ENCODE measurements at places on chromosomes 5 and 9. TPM values are rescaled to one million over a fixed set of nuclear protein-coding genes. Genes with fewer than 3 reads are reported as not detected.

- no peak for DNase-seq
These were observed 165.3 kb downstream of the ERCC6L2 start for GRCh38 chr9:96040591-96041461.

DNA sequence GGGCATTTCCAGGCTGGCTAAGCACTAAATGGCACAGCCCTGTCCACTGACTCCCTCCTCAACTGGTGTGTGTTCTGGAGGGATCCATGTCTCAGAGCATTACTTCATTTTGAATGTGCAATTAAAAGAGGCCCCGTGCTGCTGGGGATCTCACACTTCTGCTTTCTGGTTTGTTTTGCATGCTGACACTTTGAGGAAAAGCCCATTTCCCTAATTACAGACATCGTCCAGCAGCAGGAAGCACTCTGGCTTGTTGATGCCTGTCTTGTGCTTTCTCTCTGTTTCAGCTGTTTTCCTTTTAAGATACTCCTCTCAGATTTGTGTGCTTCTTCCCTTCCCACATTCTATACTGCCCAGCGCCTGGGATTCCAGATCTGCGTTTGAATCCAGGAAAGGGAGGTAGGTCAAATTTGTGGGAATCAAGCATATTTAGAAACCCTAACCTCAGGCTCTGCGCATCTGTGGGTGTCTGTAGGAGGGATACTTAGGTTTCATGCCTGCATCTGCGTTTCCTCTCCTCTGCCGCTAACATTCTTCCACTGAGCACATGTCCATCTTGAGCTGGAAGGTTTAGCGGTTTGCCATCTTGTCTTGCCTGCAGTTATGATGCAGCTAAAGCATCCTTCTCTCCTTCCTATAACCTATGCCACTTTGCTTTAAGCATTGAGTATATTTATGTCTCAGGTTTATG, 25.7 kb downstream of the SYK start:
- DNase-seq, result no peak

DNA sequence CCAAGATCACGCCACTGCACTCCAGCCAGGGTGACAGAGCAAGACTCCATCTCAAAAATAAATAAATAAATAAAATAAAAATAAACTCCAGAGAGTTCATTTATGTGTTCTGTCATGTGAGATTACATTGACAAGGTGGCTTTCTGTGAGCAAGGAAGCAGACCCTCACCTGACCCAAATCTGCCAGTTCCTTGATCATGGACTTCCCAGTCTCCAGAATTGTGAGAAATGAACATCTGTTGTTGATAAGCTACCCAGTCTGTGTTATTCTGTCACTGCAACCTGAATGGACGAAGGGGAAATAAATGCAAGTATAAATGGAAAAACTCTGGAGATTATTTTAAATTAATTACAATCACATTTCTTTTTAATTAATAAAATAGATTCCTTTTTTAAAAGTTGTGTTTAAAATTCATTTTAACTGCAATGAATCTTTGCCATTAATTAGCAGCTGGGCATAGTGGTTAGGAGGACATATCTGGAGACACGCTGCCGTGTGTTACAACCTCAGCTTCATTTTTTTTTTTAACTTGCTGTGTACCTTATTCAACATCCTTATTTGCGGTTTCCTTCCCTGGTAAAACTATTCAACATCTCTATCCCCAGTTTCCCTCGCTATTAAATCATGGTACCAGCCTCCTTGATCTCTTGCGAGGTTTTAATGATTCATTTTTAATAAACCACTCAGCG, 376.4 kb downstream of the CHSY3 start:
- DNase-seq, result no peak

GRCh38 chr5:72034770-72035169, 72.5 kb upstream of the MAP1B start:
- DNase-seq, result no peak

DNA sequence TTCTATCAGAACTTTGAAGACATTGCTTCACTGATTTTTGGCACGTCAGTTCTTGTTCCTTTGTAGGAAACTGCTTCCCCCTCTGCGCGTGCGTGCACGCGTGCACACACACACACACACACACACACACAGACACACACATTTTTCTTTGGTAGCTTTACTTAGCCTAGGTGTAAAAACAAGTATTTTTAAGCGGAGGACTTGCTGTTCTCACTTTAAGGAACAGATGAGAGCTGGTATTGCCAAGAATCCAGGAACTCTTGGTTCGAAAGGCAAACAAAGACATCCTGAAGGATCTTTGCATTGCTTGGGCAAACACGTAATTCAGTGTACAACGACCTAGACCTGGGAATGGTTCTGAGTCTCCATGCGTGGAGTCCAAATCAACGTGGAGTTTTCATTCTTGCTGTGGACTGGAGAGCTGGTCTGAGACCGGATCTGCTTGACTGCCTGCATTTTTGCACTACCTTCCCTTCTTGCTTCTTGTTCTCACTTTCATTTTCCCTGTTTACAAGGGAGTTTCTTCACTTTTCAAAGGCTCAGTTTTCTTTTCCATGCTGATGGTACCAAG, 8.2 kb downstream of the TMEM268 start:
- DNase-seq, result no peak

- DNase-seq, result no peak
These were observed 1111.1 kb downstream of the TAF11L14 start for GRCh38 chr5:18745042-18745987.

DNA sequence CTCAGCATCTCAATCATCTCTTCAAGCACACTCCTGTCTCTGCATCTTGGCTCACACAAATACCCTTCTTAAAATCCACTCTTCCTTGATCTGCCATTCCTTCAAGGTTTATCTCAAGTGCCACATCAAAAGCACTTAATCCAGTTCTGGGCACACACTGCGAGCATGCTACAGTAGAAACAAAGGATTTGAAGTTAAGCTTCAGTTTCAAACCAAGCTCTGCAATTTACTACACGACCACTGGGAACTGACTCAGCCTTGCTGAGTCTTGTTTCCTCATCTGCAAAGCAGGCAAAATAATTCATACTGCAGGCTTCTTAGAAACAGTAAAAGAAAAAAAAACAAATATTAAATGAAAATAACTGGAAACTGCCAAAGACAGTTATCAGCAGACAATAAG, 50.5 kb upstream of the CTNNAL1 start:
- DNase-seq, result no peak

GRCh38 chr5:7053528-7054209, 340.4 kb downstream of the TENT4A start:
- DNase-seq, result no peak

DNA sequence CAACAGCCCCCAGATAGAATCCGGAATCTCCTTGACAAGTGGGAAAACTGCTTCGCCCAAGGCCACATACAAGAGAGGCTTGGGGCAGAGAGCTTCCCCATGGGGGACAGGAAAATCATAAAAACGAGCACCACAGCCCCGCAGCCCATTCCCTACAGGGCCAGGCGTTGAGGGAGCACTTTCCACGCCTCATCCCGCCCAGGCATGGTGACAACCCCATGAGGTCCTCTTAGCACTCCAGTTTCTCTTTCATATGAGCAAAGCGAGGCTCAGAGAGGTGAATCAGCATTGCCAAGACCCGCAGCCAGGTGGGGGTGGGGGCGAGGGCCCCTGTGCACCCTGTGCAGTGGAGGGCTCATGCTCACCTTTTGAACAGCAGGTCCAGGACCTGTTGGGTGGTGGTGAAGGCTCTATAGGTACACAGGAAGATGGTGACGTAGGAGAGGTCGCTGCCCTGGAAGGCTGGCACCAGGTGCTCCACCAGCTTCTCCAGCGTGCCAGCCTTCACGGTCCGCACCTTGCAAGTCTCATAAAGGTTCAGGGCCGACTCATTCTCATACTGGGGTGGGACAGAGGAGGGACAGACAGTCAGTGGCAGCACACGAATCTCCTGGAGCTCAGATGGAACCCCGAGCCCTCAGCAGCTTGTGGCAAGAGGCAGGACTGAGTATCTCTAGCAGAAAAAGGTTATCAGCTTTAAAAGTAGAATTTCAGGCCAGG, 10.9 kb downstream of the RALGDS start:
- DNase-seq, result no peak

- peak; percentile 79 for DNase-seq
These were observed at the start of gene RAI14 for GRCh38 chr5:34656001-34656699. Gene RAI14, plus strand, starts transcription at chr5:34656328. Its CDS starts 30,592 bp downstream, at chr5:34686920.

DNA sequence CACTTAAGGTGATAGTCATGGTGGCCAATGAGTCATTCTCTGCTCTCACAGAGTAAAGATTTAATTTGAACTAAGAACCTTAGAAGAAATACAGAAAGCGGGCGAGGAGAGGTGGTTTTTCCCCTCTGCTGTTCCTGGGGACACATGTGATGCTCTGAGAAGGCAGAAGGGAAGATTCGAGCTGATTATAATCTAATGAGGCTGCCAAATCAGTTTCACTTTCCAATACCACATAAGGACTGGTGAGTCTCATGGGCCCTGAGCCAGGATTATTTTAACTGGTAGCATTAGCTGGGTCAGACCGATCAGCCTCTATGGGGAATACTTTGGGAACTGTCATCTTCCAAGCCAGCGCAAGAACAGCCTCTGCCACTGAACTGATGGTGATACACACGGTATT, 116.5 kb downstream of the SLC1A3 start:
- no peak for DNase-seq

DNA sequence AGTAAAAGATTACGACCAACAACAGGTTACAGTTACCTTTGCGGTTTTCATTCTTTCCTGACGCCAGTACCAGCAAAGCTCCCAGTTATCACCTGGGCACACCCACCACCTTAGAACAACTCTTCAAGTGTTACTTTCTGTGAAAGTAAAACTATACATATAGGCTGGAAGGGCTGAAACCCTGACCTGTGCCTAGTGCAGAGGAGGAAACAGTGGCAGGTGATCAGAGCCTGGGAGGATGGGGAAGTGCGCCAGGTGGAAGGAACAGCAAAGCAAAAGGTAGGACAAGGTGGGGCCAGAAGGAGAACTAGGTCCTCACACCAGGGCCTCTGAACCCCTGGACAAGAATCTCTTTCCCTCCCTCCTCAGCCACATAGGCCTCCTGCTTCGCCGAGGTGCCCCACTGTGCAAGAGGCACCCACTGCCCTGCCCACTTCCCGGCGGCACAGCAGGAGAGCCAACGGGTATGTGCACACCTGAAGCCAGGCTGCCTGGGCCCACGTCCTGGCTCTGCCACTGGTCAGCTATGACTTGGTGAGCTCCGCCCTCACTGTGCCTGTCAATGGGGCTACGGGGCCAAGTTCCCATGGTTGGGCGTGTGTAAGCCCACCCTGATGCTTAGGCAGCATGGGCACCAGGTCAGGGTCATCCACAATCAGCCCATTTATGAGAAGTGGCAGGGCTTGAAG, 26.9 kb downstream of the BICD2 start:
- DNase-seq, result no peak

DNA sequence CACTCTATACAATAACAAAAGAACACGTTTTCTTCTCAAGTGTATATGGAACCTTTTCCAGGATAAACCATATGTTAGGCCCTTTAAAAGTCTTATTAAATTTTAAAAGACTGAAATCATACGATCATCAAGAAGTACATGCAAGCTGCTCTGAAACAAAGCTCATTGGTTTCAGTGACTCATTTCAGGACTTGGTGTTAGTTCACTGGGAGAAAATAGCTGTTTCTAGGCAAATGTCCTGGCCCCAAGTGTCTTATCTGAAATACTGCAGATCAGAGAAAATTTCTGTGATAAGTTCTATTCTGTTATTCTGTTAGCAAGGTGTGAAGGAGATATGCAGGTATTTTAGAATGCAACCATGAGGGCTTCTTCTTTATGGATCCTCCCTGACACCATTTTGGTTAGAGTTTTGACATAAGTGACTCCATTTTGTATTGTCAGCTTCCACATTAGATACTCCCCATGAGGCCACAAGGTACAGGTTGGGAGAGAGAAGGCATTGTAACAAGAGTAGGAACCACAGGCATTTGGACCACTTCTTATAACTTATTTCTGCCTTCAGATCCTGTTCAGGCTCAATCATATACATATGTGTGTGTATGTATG, 7.5 kb upstream of the CCDC180 start:
- no peak for DNase-seq

- peak; percentile 16 for DNase-seq
These were observed 38.7 kb upstream of the UBTD2 start for GRCh38 chr5:172322028-172322965.

GRCh38 chr9:107161338-107161737, 121.7 kb upstream of the RAD23B start:
- DNase-seq, result no peak

GRCh38 chr5:151298063-151298855, 5.3 kb downstream of the SLC36A3 start:
- no peak for DNase-seq

DNA sequence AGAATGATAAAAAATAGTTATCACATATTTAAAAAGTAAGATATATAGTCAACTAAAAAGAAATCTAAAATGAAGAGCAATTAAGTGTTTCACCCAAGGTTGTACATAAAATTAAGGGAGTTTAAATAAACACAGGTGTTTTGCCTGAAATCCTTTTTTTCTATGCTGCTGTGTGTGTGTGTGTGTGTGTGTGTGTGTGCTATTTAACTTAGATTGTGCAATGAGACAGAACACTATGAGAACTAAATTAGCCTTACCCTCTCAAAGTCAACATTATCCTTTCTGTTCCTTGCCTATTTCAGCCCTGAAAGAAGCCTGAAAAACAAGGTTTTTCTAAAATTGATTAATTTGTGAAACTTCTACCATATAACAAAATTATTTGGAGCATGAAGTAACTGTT, 516.2 kb downstream of the ELAVL2 start:
- DNase-seq, result no peak

GRCh38 chr5:168766426-168766700, 187.2 kb upstream of the PANK3 start:
- no peak for DNase-seq

DNA sequence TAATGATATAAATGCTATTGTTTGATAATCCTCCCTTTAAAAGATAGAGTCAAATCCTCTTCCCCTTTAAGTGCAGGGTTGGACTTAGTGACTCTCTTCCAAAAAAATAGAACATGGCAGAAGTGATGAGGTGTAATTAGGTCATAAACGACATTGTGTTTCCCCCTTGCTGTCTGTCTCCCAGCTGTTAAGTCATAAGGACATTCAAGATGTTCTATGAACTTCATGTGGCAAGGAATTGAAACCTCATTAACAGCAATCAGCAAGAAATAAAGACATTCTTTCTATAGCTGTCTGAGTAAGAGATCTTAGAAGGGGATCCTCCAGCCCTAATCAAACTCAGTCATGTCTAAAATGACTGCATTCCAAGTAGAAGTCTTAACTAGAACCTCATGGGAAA, 3.3 kb upstream of the SLC25A46 start:
- DNase-seq, result no peak

Gene SLC6A7
- 0.22 TPM for polyA plus RNA-seq

Gene LCN10
- polyA plus RNA-seq, result 2.8 TPM

Gene PCDHGA9
- 6.2 TPM for polyA plus RNA-seq

Gene TGFBR1
- 52.7 TPM for polyA plus RNA-seq

Measured in renal cortex interstitium (tissue), 15 donors.